Stimulated activated CD4-positive, alpha-beta T cell treated with anti-CD3 and anti-CD28 coated beads, TNF-alpha, amount 100 ng/mL, for 48 hours (primary cell): ENCODE measurements at places on chromosomes 4 and X.

- no peak for DNase-seq
Measured at GRCh38 chr4:73621357-73621756, 1.1 kb upstream of the RASSF6 start.

GRCh38 chrX:25295466-25295865 lies 279.7 kb upstream of the ARX start:
- no peak for DNase-seq

- no peak for DNase-seq
Measured at GRCh38 chr4:35963974-35964515, 280.3 kb downstream of the ARAP2 start.

- no peak for DNase-seq
Measured at GRCh38 chrX:115652221-115652620, 91.2 kb downstream of the PLS3 start.

DNA sequence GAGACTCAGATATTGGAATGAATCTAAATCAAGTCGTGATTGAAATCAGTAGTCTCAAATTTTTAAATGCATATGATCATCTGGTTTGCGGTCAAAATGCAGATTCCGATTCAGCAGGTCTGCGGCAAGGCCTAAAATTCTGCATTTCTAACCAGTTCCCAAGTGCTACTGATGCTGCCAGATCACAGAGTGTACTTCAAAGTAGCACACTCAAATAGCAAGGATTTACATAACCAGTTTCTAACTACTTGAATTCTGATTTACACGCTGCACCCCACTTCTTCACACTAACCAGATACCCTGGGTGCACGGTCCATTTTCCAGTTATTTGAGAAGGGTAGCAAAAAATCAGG lies 752 bp downstream of the MBTPS2 start:
- DNase-seq, result no peak

DNA sequence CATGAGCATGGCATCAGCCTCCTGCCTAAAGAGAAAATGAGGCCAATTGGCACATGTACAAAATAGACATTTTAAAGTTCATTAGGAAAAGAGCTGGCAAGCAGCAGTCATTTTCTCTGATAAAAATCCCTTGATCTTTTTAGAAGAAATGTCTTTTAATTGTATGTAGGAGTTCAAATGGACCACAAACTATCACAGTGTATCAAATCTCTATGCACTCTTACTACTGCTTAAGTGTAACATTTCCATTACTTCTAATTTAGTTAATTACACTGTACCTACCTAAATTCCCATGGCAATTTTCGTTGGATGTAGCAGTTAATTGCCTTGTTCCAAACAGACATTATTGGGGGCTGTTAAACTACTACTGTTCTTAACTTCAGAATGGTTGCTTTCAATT lies 233.7 kb upstream of the TECRL start:
- no peak for DNase-seq
